ENCODE measurements at places on chromosomes 16 and 17.

DNA sequence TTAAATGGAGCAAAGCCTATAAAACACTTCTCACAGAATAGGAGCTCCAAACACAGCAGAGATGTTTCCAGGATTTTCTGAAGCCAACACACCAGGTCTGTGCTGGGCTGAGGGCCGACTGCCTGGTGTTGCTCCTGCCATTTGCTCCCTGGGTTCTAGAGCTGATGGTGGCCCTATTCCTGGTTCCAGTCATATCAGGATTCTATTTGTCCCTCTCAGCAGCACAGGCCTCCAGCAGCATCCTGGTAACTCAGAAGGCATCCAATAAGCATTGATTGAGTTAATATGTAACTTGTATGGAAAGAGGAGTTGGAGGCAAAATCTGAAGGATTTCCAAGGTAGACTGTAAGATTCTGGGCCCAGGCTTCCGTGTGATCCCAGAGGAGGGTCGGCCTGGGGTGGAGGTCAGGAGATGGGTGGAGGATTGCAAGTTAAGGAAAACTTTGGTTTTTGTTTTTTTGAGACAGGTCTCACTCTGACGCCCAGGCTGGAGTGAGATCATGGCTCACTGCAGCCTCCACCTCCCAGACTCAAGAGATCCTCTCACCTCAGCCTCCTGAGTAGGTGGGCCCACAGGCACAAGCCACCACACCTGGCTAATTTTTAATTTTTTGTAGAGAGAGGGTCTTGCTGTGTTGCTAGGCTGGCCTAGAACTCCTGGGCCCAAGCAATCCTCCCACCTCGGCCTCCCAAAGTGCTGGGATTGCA is 5.7 kb downstream of the NUPR1 start:
- DNase-seq = no peak

DNA sequence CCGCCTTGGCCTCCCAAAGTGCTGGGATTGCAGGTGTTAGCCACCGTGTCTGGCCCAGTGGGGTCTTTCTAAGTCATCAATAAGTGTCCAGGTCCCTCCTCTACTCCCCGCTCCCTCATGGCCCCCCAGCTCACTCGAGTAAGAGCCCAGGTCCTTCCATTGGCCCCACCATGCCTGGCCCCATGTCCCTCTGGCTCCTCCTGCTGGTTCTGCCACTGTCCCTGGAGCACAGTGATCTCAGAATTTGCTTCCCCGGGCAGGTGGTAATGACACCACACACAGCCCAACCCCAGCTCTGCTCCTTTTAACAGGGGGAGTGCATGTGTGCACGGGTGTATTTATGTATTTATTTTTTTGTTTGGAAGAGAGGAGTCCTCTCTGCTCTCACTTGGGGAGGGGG is 19.6 kb downstream of the MGAT5B start:
- no peak for DNase-seq

GRCh38 chr17:58200024-58200633 is 7.6 kb downstream of the EPX start:
- peak; percentile 68 for DNase-seq

GRCh38 chr17:72692676-72693075 is 399.8 kb downstream of the SLC39A11 start:
- no peak for DNase-seq

DNA sequence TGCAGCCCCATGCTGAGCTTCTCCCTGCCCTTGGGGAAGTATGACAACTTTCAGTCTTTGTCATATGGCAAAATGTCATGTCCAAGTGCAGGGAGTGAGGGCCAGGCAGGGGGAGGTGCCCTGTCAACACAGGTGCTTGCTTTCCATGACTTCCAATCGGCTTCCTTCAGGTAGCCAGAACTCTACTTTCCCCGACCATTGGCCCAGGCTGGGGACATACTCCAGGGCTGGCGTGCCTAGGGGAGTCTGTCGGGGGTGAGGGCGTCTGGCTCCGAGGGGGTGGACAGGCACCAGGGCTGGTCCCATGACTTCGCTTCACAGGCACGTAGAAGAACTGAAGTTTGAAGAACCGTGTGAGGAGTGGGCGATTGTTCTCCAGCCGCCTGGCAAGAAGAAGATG is 19.8 kb upstream of the PIK3R6 start:
- no peak for DNase-seq

DNA sequence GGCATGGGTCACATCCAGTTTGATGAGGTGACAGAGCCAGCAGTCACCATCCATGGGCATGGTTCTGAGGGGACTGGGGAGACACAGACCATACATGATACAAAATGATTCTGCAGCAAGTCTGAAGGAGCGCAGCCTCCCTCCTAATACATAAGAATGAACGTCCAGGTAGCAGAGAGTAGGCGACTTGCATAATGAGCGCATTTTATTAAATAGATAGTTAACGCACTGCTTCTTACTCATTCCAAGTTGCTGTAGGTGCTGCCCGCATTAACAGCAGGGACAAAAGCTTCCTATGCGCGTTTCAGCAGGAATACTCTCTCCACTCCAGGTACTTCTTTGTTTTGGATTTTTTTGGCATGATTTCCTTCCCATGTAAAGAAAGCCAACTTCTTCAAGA is 73.8 kb downstream of the SLC5A11 start:
- no peak for DNase-seq

All from H54 (cell line).